SW 1271 (cell line): ENCODE measurements at places on chromosomes 12 and 14.

GRCh38 chr14:58656671-58657411, 19.1 kb downstream of the DACT1 start:
- no peak for DNase-seq

DNA sequence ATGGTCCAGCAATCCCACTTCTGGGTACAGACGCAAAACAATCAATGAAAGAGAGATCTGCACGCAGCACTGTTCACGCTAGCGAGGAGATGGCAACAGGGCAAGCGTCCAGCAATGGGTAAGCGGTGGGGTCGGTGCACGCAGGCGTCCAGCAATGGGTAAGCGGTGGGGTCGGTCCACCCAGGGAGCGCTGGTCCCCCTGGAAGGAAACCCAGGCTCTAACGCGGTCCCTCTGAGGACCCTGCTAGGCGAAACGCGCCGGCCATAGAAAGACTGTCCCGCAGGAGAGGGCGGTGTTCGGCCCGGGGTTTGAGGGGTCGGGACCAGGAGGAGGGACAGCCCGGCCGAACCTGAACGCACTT, 618 bp upstream of the PGAM5 start:
- no peak for DNase-seq

GRCh38 chr12:2387103-2387834, 334.5 kb downstream of the CACNA1C start:
- DNase-seq = no peak

GRCh38 chr12:119868992-119869391, 8.1 kb downstream of the CIT start:
- no peak for DNase-seq
